GM20000 (cell line): ENCODE measurements at places on chromosomes 13 and 19.

GRCh38 chr19:17266589-17266974 lies 661 bp upstream of the BABAM1 start:
- DNase-seq, result no peak

DNA sequence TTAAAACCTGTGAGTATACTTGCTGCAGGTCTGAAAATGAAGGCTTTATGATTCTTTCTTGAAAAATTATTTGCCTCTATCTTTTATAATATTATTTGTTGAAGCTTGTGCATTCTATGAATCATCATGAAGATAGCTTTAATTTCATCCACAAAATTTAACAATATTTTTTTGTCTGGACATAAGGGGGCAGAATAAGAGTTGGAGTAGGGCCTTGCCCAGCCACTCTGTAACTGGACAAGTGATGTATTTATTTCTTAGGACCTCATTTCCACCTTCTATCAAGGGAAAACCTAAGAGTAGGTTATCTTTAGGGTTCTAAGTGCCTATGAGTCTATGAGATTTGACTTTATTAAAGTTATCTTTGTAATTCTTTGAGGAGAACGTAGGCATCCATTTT lies 49.9 kb downstream of the N4BP2L1 start:
- DNase-seq, result no peak

DNA sequence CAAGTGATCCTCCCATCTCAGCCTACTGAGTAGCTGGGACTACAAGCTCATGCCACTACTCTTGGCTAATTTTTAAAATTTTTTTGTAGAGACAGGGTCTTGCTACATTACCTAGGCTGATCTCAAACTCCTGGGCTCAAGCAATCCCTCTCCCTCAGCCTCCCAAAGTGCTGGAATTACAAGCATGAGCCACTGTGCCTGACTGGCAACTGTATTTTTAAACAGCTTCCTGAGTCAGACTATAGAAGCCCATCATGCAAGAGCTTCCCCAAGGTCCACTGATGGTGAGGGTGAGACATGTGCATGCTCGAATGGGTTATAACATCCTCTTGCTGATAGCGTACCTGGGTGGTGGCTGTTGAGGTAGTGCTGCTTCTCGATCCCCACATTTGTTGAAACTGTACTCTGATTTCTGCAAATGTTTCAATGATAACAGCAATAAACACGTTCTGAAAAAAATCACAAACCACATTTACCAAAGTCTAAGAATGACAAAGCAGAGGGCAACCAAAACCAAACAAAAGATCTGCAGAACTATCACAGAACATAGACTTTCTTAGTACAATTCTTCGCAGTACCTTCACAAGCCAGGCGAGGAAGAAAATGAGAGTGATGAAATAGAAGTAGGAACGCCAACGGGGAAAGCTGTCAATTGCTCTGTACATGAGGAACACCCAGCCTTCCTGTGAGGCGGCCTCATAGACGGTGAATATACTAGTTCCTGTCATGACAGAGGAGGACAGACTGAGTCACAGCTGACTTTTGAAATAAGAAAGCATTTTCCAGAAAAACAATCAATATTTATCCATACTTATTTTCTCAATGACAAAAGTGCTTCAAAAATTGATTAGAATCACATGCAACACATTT lies 124.4 kb downstream of the NALCN start:
- DNase-seq, result no peak

DNA sequence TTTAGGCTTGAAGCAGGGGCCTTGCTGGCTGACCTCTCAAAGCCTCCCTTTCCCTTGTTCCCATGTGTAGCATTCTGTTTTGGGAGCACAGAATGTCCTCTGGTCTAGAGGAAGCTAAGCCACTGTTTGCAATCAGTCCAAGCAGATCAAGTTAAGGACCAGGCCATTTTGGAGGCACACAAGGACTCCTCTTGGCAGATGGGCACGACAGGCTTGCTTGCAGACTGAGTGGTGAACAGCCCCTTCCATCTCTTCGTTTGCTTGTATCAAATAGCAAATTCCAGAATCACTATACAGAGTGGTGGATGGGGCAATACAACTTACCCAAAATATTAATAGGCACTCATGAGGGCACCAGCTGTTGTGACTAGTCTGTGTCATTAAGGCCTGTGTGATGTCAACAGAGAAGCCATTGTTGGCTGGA lies 215.5 kb upstream of the SERP2 start:
- no peak for DNase-seq
